ENCODE measurements at places on chromosomes 13 and 19.

- DNase-seq: no peak
Observed at GRCh38 chr13:110107568-110108347, 199.2 kb downstream of the COL4A1 start.

- DNase-seq: no peak
Observed at GRCh38 chr19:53112286-53112685, 9.1 kb upstream of the ZNF160 start.

DNA sequence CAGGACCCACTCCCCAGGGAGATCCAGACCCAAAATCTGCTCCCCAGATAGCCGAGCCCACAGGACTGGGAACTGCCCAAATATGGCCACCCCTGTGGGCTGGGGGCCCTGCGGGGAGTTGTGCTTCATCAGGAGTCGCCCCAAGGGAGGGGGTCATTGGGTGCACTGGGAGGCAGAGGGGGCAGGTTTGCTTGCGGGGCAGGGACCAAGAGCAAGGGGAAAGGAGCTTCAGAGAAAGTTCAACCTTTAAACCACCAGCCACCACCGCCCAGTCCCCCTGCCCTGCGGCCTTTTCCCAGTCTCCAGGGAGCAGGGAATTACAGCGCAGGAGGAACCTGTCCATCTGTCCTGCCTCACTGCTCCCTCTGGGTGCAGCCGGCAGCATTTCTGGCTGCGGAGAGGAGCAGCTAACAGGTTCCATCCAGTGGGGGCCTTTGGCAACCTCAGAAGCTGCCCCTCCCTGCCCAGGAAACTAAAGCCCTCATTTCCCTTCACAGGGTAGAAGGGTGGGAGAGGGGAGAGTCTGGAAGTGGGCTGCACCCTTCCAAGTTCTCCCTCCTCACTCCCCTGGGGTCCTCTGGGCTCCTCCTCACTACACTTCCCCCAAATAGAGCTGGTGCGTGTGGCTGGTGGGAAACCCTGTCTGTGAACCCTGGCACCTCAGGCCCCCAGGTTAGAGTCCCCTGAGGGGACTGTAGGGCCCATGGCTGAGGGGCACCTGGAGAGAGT is 13.8 kb upstream of the ASF1B start:
- DNase-seq: no peak

DNA sequence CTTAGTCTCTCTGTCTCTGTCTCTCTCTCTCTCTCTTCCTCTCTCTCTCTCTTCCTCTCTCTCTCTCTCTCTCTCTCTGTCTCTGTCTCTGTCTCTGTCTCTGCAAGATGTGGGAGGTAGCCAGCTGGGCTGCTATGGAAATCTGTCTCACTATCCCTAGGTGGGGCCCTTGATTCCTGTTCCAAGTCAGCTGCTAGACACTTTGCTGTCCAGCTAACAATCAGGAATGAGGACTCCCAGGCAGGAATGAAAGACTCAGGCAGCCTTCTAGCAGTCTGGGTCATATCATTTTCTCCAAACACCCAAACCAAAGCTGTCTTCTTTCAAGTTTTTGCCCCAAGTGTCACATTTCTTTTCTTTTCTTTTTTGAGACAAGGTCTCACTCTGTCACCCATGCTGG is 23.2 kb downstream of the CATSPERD start:
- DNase-seq: no peak

- DNase-seq: no peak
Observed at GRCh38 chr13:74561155-74561554, 427.0 kb upstream of the KLF12 start.

DNA sequence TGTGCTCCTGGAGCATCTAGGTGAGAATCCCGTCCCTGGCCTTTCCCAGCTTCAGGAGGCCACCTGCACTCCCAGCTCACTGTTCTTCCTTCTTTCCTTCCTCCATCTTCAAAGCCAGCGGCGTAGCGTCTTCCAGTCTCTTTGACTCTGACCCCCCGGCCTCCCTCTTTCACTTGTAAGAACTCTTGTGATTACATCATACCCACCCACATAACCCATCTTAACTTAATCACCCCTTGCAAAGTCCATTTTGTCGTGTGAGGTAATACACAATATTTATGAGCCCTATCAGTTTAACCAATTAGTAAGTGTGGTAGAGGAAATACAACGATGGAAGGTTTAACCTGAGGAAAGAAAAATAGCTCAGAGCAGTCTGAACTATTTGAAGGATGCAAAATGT is 4.6 kb upstream of the CDC16 start:
- no peak for DNase-seq

- DNase-seq: no peak
Observed at GRCh38 chr13:93955904-93956303, 523.6 kb downstream of the DCT start.

GRCh38 chr19:42419309-42419708 is 7.9 kb downstream of the LIPE start:
- no peak for DNase-seq

- no peak for DNase-seq
Observed at GRCh38 chr19:29967623-29968022, 25.6 kb downstream of the URI1 start.

DNA sequence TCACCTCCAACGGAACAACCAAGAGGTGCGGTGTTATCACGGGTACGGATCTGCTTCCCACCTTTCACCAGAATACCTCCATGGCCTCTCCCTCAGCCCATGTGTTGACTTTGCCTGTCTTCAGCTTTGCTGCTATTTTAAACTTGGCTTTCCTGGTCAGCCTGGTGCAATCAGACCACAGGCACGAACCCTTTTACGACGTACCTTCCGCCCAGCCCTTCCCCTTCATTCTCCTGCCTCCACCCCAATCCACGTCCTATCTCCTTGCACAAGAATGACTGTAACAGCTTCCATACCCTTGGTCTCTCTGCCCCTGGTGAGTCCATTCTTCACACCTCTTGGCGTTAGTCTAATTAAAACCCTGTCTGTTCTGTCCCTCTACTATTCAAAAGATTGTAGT is 431.7 kb downstream of the EFNB2 start:
- no peak for DNase-seq

DNA sequence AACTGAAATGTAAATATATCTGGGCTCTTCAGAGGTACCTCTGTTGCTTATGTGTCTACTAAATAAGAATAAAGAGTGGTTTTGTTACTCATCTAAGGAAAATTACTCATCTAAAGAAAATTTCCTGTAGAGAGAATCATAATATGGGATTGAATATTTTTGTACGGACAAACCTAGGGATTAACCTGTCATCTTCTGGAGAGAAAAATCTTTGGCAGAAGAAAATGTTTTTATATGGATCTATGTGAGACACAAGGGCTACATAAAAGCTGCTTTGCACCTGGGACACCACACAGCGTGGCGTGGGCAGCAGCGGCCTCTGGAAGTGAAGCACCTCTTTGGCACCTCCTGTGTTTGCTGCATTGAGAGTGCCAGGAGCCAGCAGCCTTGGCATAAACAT is 242.9 kb upstream of the DACH1 start:
- DNase-seq: no peak
